Left hindlimb (tissue), 1 donor: ENCODE measurements at places on chromosomes 11 and 22.

- no peak for DNase-seq
Observed at GRCh38 chr11:3044915-3045314, 12.3 kb downstream of the CARS1 start.

DNA sequence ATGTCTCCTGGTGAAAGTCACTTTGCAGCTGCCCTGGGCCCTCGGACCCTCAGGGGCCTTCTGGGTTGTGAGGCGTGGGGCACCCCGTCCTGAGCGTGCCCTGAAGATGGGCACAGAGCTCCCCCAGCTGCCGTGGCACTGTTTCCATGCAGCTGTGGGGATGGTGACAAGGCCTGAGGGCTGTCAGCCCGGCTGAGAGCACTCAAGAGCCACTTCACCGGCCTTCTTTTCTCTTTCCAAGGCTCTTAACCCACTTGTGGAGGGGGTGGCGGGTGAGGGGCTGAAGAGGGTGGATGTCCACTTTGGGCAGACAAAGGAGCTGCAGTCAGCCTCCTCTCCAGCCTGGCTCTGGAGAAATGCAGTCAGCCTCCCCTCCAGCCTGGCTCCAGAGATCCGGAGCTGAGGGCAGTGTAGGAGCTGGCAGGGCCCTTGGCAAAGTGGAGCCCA, 239.5 kb downstream of the ST3GAL4 start:
- no peak for DNase-seq

DNA sequence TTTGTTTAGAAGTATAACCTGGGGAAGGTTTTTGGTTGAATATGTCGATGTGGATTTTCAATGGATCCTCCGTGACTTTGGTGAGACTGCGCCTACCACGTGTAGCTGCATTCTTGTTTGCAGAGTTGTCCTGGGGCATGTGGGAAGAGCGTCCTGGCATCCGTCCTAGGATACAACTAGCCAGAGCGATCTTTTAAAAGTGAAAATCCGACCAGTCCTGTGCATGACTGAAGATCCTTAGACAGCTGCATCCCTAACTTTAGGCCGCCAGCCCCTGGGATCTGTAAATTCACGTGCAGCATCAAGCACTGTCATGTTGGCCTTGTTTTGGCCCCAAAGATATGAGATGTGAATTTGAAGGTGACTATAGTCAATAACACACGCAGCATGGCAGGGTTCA, 22.4 kb upstream of the THY1 start:
- DNase-seq = no peak

- peak; percentile 88 for DNase-seq
Observed at GRCh38 chr22:30196141-30196879, 50.2 kb downstream of the LIF start.

GRCh38 chr11:14537134-14537599, 17.0 kb upstream of the PSMA1 start:
- DNase-seq = no peak

DNA sequence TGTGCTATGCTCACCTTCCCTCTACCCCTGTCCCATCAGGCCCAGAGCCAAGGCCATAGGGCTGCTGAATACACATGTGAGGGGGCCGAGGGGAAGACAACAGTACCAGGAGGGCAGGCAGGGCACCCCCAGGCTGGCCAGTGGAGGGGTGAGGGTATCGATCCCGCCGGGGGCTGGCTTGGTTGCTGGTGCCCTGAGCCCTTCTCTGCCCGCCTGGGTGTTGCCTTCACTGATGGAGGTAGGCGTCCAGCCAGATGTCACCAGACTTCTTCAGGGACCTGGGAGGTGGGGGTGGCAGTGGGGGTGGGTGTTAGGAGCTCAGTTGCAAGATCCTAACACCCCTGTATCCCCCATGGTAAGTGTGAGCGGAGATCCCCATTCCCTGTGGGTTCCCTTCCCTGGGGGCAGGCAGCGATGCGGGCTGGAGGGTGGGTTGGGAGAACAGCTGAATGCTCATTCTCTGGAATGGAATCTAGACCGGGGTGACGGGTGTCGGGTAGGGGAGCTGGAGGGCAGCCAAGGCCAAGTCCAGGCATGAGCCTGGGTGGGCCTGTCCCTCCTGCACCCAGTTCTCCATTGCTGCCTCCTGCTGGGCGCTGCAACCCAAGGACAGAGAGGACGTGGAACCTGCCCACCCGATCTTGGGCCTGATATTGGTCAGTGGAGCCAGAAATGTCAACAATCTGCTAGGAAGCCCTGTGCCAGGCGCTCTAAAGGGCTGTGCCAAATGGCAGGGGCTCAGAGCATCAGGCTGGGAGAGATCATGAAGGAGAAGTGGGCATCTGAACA, 17.6 kb downstream of the FADS3 start:
- no peak for DNase-seq

DNA sequence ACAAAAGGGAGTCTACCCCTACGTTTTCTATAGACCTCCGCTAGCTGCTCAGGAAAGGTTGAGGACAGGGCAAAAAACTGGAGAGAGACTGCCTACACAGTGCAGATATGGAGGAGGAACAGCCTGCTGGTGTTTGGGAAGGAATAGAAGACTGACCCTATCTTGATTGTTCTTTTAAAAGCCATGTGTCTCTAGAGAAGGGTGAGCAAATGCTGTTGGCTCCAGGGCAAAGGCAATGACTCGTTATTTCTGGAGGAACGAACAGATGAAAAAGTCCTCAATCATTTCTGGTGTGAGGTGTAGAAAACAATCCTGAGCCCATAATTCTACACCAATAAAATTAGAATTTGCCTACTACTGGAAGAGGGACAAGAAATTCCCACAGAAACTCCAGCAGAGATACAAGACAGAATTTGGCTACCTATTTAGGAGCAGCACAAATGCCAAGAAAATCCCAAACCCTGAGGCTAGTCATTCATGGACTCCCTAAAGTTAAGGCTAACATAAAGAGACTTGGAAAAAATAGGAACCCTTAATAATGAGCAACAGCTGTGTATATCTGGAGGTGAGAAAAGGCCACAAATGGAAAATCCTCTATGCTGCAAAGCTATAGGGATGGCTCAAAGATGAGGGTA, 1206.3 kb upstream of the CNTN5 start:
- DNase-seq = no peak
